ENCODE measurements at places on chromosomes 3 and 15.

GRCh38 chr15:88881775-88882174 is 13.6 kb downstream of the HAPLN3 start:
- H3K27ac ChIP-seq: no peak overlapping the region
- H3K36me3 ChIP-seq: no peaks in the 10 kb centered on the region
- no peaks in the 10 kb centered on the region for H3K4me1 ChIP-seq
- H3K27me3 ChIP-seq: no peaks in the 10 kb centered on the region
- no peak overlapping the region for H3K4me3 ChIP-seq

DNA sequence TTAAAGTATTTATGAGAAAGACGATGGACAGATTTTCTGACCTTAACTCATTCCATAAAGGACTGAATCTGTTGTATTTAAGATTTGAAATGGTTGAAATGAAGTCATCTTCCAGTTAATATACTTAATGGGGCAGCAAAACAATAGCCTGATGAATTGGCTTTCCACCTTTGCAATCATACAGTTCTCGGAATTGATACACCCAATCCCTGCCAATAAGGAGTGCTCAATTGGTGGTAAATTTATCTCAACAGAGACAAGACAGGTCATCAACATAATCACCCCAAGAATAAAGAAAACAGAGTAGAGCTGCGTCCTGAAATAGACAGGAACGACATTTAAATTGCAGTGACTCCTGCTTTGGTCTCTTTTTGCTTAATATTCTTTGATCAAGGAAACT is 11.2 kb downstream of the ANXA2 start:
- DNase-seq: no peak
- peak overlapping the region; percentile 65 for H3K27ac ChIP-seq
- no peak overlapping the region for H3K4me3 ChIP-seq
- peaks cover 4% of the 10 kb centered on the region for H3K4me1 ChIP-seq
- no peaks in the 10 kb centered on the region for H3K36me3 ChIP-seq

GRCh38 chr15:48862705-48863104 is 15.2 kb upstream of the EID1 start:
- H3K36me3 ChIP-seq: no peaks in the 10 kb centered on the region
- H3K4me3 ChIP-seq: no peak overlapping the region
- H3K27me3 ChIP-seq: no peaks in the 10 kb centered on the region
- no peaks in the 10 kb centered on the region for H3K4me1 ChIP-seq
- H3K27ac ChIP-seq: no peak overlapping the region

GRCh38 chr3:144141496-144141895 is 169.9 kb downstream of the DIPK2A start:
- DNase-seq: no peak
- H3K4me3 ChIP-seq: no peak overlapping the region
- H3K27me3 ChIP-seq: no peaks in the 10 kb centered on the region
- no peak overlapping the region for H3K27ac ChIP-seq
- no peaks in the 10 kb centered on the region for H3K4me1 ChIP-seq

DNA sequence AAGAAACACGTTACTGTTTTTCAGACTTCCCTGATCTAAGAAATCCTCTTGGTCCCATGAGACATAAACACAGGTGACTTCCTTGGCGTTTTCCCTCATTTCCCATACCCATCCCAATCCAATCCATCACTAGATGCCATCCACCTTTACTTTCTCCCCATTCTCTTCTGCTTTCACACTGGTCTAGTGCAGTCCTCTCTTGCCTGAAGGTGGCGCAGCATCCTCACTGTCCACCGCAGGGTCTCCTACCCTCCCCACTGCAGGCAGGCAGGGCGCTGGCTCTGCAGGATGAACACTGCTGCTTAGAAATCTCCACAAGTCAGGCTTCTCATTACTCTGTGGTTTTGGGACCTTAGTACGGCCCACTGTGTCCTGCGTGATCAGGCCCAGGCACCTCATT is 58.2 kb downstream of the RAB7A start:
- H3K36me3 ChIP-seq: no peaks in the 10 kb centered on the region
- no peaks in the 10 kb centered on the region for H3K4me1 ChIP-seq
- H3K27ac ChIP-seq: no peak overlapping the region
- no peak for DNase-seq
- H3K27me3 ChIP-seq: no peaks in the 10 kb centered on the region
- no peak overlapping the region for H3K4me3 ChIP-seq

DNA sequence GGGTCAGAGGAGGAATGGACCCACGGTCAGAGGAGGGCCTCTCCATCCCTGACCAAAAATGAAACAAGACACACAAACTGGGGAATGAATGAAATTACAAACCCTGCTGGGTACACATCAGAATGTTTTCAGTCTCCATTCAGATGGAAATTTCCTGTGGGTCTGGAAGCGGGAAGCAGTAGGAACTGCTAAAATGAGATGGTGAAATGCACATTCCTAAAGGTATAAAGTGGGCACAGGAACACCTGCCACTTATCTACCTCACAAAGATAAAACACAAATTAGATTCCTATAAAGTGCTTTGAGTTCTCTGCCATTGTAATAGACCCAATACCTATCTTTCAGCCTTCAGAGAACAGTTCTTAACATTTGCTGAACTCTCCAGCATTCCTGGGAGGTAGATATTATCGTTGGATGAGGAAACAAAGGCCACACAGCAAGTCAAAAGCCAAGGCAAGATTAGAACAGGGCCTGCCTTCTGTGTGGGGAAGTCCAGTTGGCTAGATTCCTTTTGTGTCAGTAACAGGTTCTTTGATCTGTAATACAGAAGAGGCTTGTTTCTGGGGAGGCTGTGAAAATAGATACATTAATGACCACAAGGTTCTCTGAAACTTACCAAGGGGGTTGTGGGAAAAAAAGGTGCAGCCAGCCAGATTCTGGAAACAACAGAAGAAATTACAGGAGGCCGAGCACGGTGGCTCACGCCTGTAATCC is 98.4 kb downstream of the IGF2BP2 start:
- H3K4me1 ChIP-seq: no peaks in the 10 kb centered on the region
- H3K27me3 ChIP-seq: no peaks in the 10 kb centered on the region
- DNase-seq: no peak
- H3K36me3 ChIP-seq: no peaks in the 10 kb centered on the region

- no peaks in the 10 kb centered on the region for H3K36me3 ChIP-seq
- H3K4me3 ChIP-seq: no peak overlapping the region
- H3K27me3 ChIP-seq: no peaks in the 10 kb centered on the region
- H3K4me1 ChIP-seq: no peaks in the 10 kb centered on the region
- no peak overlapping the region for H3K27ac ChIP-seq
Observed at GRCh38 chr3:40930131-40930538, 269.2 kb upstream of the CTNNB1 start.

- no peak overlapping the region for H3K27ac ChIP-seq
- no peaks in the 10 kb centered on the region for H3K27me3 ChIP-seq
- H3K36me3 ChIP-seq: no peaks in the 10 kb centered on the region
- no peaks in the 10 kb centered on the region for H3K4me1 ChIP-seq
- H3K4me3 ChIP-seq: no peak overlapping the region
Observed at GRCh38 chr3:152229692-152230091, 39.0 kb upstream of the MBNL1 start.

DNA sequence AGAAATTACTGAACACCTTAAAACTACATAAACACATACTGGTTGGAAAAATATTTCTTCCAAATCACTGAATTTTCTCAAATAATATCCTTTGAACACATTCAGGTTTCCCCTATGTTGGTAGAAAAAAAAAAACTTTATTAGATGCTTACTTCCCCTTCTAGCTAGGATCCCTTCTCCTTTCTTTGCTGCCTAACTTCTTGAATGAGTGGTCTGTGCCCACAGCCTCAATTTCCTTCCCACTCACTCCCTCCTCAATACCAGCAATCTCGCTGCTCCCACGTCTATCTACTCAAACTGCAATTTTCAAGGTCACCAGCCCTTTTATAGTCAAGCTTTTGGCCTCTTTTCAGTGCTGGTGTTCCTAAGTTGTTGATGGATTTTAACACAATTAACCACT is 8.3 kb downstream of the CD200R1 start:
- H3K4me1 ChIP-seq: no peaks in the 10 kb centered on the region
- H3K36me3 ChIP-seq: no peaks in the 10 kb centered on the region
- H3K4me3 ChIP-seq: no peak overlapping the region
- no peaks in the 10 kb centered on the region for H3K27me3 ChIP-seq
- H3K27ac ChIP-seq: no peak overlapping the region
- DNase-seq: no peak

DNA sequence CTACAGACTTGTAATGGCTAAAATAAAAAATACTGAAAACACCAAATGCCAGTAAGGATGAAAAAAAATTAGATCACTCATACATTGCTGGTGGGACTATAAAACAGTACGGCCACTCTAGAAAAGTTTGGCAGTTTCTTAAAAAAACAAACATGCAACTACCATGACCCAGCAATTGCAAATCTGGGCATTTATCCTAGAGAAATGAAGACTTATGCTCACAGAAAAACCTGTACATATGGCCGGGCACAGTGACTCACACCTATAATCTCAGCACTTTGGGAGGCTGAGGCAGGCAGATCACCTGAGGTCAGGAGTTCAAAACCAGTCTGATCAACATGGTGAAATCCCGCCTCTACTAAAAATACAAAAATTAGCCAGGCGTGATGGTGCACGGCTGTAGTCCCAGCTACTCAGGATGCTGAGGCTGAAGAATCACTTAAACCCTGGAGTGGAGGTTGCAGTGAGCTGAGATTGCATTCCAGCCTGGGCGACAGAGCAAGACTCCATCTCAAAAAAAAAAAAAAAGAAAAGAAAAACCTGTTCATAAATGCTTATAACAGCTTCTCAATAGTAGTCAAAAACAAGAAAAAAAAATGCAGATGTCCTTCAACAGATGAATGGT is 5.6 kb downstream of the TP53BP1 start:
- no peak overlapping the region for H3K4me3 ChIP-seq
- H3K4me1 ChIP-seq: peaks cover 10% of the 10 kb centered on the region
- H3K36me3 ChIP-seq: no peaks in the 10 kb centered on the region
- H3K27me3 ChIP-seq: no peaks in the 10 kb centered on the region

- no peaks in the 10 kb centered on the region for H3K27me3 ChIP-seq
- DNase-seq: no peak
- H3K4me3 ChIP-seq: no peak overlapping the region
- peaks cover 6% of the 10 kb centered on the region for H3K4me1 ChIP-seq
Observed at GRCh38 chr3:129611812-129612533, 5.5 kb upstream of the PLXND1 start.

DNA sequence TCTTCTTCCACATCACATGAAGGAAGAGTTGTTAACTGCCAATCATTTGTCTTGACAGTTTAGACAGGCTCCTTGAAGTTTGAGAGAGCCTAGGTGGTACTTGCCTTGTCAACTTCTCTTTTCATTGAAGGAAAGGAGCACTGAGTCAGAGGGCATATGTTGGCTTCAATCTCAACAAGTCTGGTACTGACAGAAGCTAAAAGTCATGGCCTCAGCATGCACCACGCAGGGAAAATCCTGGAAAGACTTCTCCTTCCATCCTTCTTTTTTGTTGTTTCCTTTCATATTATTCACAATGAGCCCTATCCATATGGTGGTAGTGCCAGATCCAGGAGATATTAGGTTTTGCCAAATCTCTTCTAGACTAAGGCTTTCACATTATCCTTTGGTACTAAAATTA is 1272.5 kb downstream of the ROBO1 start:
- H3K27ac ChIP-seq: no peak overlapping the region
- DNase-seq: no peak
- H3K36me3 ChIP-seq: no peaks in the 10 kb centered on the region
- no peak overlapping the region for H3K4me3 ChIP-seq
- no peaks in the 10 kb centered on the region for H3K4me1 ChIP-seq

GRCh38 chr15:32828507-32829186 is 110.8 kb downstream of the GREM1 start:
- no peaks in the 10 kb centered on the region for H3K4me1 ChIP-seq
- H3K27ac ChIP-seq: no peak overlapping the region
- H3K27me3 ChIP-seq: no peaks in the 10 kb centered on the region

DNA sequence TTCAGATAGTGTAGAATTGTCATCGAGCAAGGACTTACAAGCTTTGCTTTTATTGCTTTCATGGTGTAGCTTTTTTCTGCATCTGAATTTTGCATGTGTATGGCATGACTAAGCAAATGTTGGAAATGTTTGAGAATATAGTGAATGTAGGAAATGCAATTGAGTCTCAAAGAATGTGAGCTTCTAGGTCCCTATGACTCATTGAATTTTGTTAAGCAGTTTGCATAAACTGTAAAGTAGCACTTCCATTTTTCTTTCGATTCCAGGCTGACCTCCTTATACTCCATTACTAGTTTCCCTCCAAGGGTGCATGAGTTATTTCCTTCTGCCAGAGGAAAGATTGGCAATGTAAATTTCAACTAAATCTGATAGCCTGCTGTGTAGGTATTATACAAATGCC is 619.2 kb downstream of the DIPK2A start:
- H3K27me3 ChIP-seq: no peaks in the 10 kb centered on the region
- no peak overlapping the region for H3K27ac ChIP-seq
- H3K36me3 ChIP-seq: no peaks in the 10 kb centered on the region
- H3K4me1 ChIP-seq: no peaks in the 10 kb centered on the region

DNA sequence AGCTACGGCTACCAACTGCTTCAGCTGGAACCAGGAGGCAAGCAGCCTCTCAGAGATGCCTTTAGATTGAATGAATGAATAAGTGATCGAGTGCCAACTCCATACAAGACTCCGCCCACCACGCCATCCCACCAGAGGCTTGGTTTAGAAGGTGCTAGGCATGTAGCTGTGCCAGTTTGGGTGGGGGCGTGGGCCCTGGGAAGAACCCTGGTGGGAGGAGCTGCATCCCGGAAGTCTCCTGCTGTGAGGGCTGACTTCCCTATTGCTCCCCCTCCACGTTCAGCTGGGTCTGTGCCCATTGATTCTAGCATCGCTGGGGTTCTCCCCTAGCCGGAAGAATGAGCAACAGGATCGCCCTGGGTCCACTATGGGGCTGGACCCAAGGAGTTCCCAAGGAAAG is 20.9 kb downstream of the LINGO1 start:
- no peak for DNase-seq
- H3K4me1 ChIP-seq: no peaks in the 10 kb centered on the region
- H3K4me3 ChIP-seq: no peak overlapping the region
- no peaks in the 10 kb centered on the region for H3K27me3 ChIP-seq
